GM10248 (cell line): ENCODE measurements at places on chromosomes 1 and 21.

DNA sequence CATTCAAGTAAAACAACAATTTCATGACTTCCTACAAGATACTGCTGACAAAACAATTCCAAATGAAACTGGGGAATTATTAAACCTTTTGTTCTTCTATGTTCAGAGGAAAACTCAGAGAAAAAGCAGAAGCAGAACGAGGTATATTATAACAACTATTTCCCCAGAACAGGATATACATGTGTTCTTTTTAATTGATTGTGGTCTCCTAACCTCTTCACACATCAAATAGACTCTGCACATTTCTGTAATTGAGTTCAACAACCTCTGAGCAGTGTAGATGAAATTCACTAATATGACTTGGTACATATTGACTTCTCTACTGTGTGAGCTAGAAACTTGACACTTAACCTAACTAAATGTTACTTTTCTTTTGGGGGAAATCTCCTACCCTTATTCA, 584.2 kb downstream of the NEGR1 start:
- no peak for DNase-seq

GRCh38 chr1:65958561-65959350, 166.1 kb downstream of the PDE4B start:
- DNase-seq = peak; percentile 33

DNA sequence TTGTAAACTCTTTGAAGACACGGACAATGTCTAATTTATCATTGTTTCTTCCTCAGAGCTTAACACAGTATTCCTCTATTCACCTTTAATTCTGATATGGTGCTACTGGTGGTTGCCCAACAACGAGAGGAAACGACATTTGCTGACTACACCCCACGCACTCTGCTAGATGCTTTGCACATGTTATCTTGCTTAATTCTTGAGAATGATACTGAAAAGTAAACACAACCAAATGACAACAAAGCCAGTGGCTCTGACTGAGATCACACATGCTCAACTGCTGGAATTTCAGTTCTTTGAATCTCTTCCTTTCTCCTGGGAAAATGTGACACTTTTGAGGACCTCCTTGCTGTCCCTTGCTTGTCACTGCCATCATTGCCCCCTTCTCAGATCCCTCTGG, 37.2 kb upstream of the DDAH1 start:
- DNase-seq = no peak

- no peak for DNase-seq
Measured at GRCh38 chr1:1489231-1489630, 17.7 kb downstream of the ATAD3B start.

GRCh38 chr1:93581917-93582850, 99.5 kb downstream of the BCAR3 start:
- no peak for DNase-seq

- no peak for DNase-seq
Measured at GRCh38 chr1:181255270-181255929, 166.9 kb downstream of the IER5 start.

DNA sequence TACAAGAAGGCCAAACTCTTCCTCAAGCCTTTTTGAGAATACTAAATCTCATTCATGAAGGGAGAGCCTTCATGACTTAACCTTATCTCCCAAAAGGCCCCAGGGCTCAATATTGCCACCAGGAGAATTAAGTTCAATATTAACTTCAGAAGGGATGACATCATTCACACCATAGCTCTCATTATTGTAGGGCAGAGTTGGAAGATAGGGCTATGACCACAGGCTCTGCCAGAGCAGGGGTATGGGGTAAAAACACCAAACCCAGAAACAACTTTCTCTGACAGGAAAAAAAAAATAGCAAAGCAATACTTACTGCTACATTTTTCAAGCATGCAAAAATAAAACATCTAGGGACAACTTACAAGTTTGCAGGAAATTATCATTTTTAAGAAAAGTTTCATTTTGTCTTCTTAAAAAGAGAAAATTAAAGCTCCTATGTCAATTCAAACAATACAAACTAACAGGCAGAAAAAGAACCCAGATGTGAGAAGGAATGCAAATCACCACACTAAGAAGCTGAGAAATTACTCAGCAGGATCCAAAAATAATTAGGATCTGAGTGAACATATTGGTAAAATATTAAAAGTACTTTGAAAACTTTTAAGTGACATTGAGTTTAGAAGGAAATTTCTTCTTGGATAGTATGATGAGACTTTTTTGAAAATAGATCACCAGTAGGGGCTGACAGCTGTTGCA, 1156.5 kb downstream of the NCAM2 start:
- DNase-seq = no peak
